HuH-7 (cell line): ENCODE measurements at places on chromosomes 16 and 17.

GRCh38 chr16:15607700-15608396, 35.1 kb downstream of the MARF1 start:
- DNase-seq, result no peak

DNA sequence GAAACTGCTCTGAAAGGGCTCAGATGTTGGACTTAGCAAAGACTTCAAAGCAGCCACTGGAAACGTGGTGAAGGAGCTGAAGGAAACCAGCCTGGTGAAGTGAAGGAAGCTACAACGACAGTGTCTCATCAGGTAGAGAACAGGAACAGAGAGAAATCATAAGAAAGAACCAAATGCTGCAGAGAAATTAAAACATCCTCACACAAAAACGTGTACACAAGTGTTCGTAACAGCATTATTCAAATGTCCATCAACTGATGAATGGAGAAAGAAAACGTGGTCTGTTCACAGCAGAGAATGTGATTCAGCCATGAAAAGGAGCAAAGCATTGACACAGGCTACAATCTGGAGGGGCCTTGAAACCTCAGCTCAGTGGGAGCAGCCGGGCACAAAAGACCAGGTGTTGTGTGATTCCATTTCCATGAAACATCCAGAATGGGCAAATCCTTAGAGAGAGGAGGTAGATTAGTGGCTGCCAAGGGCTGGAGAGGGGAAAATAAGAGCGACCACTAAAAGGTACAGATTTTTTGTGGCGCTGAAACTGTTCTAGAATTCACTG, 26.9 kb downstream of the IFT140 start:
- no peak for DNase-seq

DNA sequence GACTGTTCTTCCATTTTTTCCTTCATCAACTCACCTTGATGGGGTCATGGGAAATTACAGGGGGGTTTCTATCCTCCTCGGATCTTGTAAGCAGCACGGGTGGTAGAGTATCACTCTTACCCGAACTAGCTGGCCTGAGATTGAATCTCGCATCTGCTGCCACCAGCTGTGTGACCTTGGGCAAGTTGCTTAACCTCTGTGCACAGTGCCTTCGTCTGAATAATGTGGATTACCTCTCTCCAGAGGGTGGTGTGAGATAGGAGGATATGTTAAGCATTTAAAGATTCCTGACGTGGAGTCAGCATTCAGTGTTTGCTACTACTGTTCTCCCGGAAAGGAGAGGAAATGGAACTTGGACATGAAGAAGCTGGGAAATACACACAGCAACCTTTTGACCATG, 24.4 kb downstream of the LASP1 start:
- no peak for DNase-seq

- DNase-seq, result no peak
These were observed 4.3 kb downstream of the ADCY7 start for GRCh38 chr16:50270510-50271147.

- no peak for DNase-seq
These were observed 27.8 kb downstream of the ZC3H18 start for GRCh38 chr16:88597856-88598491.

DNA sequence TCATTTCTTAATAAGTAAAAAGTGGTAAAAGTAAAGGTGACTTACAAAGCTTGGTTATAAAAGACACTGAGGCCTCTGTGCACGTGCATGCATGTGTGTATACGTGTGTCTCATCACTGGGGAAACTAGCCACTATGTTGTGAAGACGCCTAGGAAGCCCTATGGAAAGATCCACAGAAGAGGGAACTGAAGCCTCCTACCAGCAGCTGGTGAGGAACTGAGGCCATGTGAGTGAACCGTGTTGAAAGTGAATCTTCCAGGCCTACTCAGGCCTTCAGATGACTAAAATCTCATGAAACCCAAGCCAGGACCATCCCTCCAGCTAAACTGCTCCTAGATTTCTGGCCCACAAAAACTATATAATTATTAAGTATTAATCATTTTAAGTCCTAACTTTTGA, 23.7 kb downstream of the PHLPP2 start:
- no peak for DNase-seq

GRCh38 chr17:50115756-50116155, 14.2 kb downstream of the SAMD14 start:
- no peak for DNase-seq
